ENCODE measurements at places on chromosomes 2 and 18.

- no peak for DNase-seq
Measured at GRCh38 chr2:173017646-173018420, 57.8 kb upstream of the MAP3K20 start.

- DNase-seq: no peak
Measured at GRCh38 chr18:50441501-50441900, 66.7 kb downstream of the SKA1 start.

DNA sequence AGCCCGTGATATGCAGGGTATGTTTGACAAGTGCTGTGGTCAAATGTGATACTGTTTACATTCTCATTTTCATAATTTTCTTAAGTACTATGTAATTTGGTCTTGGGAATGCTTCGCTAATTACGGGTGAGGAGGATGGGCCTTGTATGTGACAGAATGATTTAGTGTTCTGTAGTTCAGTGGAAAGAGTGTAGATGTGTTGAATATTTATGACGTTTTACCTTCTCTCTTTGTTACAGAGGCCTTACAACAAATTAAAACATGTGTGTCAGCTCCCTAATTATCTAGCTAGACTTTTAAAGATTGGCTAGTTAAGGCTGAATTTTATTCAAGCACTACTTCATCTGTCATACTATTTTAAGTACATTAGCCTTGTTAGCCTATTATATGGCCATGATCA, 10.6 kb upstream of the CHRNA1 start:
- DNase-seq: no peak

DNA sequence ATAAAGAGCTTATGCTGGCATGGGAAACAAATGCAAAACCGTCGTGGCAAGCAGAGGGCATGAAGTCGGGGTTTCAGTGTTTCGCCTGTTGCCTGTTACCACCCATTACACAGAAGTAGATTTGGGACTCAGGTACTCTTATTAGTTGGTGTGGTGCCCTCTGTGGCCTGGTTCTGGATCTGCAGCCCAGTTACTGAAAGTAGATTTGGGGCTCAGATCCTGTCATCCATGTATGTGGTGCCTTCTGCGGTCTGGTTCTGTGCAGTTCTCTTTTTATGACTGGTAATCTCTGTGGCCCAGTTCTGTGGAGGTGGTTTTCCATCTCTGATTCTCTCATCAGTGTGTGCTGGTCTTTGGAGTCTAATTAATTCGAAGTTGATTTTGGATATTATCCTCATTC, 45.2 kb downstream of the ADNP2 start:
- peak; percentile 46 for DNase-seq

DNA sequence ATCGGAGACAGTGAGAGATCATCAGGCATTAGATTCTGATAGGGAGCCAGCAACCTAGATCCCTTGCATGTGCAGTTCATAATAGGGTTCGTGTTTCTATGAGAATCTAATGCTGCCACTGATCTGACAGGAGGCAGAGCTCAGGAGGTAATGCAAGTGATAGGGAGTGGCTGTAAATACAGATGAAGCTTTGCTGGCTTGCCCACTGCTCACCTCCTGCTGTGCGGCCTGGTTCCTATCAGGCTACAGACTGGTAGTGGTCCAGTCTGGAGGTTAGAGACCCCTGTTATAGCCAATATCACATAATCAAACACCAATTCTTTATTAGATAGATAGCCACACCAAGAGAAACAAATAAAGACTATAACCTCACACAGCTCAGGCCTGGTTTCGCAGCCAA, 51.0 kb upstream of the NBEAL1 start:
- no peak for DNase-seq

DNA sequence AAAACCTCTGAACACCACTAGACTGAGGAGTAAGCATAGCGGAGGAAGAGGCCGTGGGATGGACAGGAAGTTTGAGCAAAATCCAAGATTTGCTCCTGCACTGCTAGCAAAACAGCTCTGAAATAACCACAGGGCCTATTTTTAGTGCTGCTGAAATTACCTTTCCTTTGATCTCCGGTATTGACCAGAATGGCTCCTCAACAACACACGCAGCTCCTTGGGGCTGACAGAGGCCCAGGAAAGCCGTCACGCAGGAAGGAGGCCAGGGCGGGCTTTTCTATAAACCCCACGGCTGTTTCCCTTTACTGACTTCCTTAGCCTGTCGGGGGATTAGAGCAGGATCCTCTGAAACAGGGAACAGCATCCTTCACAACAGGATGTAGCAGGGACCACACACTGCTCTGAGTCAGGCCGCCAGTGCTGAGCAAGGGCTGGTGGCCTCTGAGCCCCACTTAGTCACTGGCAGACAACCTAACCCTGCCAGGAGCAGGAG, 80.8 kb upstream of the LCLAT1 start:
- DNase-seq: no peak

DNA sequence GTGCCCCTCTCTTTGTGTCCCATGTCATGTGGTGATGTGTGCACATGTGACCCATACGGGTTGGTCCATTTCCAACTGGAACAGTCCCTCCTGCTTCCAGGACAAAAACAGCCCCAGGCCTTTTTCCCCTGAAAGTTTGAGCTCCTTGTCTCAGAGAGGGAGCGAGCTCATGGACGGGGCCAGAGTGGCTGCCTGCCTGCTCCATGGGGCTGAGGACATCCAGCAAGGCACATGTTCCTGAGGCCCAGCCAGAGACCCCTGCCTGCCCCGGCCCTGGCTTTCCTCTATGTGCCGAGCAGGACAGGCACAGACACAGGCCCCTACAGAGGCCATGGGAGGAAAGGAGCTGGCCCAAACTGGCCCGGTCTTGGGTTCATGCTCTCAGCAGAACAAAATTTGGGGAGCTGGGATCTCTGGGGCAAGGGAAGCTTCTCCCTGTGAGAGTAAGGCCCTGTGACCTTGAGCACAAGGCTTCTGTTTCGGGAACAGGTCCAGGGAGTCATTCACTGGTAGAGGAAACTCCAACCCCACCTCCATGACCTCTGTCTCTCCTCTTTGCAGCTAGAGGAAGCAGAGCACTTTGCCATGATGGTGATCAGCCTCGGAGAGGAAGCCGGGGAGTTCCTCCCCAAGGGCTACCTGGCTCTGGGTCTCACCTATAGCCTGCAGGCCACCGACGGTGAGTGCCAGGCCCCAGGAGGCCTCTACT, 105.8 kb upstream of the MCFD2 start:
- DNase-seq: no peak

DNA sequence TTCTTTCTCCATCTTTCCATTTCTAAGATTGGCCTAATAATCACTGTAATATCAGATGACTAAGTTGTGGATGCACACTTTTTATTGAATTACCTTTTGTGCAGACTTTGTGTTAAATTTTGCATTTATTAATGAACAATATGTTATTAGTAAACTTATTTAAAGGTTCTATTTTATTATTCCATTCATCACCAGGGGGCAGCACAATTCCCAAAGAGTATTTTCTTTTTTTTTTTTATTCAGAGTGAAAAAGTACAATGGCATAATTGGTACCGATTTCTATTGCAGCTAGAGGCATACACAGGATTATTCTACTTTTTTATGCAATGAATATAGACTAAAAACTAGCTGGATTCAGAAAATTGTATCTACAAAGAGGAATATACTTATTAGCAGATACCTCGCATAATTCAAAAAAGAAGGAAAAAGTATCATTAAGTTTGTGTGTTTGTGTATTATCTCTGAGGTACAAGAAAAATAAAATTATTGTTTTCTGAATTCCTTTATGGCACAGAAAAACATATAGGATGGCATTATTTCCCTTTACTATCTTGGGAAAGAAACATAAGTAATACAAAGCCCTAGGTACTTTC, 390.6 kb downstream of the ERBB4 start:
- DNase-seq: peak; percentile 25

DNA sequence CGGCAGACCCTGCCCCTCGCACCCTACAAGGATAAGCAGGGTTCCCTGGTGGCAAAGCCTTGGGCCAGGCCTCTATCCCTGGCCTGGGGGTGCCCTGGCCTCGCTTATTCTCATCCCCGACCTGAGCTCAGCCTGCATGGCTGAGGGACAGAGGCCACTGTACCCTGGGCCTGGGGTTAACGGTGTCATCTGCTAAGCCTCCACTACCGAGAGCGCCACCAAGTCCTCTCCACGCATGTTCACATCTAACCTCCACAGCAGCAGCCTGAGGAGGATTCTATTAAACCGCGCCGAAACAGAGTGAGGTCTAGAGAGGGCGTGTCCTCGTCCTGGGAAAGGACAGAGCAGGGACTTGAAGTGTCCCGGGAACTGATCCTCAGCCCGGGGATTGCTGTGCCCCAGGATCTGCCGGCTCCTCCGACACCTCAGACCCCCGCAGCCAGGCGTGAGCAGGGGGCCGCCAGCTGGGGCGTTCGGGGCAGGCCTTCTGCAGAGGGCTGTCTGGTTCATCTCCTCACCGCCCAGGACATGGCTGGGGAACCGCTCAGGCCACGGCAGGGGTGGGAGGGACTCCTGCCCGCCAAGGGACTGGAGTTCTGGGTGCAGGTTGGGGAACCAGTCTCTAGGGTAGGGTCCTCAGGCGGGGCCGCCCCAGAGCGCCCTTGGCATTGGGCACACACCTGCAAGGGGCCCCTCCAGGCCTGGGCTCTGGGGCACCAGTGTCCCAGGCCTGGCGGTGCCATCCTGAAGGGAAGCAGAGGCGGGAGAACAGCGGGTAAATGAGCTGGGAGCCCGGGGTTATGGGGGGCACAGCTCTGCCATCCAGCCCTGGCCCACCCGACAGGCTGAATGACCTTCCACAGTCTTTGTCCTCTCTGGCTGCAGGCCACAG, 68.0 kb upstream of the SMAD7 start:
- DNase-seq: no peak
